ENCODE measurements at places on chromosomes 6 and 20.
A peak's percentile ranks its signal among the peaks of the same experiment; 100 is the strongest.

GRCh38 chr20:61332016-61332975, 80.2 kb downstream of the CDH4 start:
- no peak for DNase-seq

GRCh38 chr20:38164069-38164468, 1.0 kb downstream of the TGM2 start:
- no peak for DNase-seq

GRCh38 chr20:49832632-49833327, 20.2 kb downstream of the SLC9A8 start:
- no peak for DNase-seq

- peak; percentile 95 for DNase-seq
Observed at GRCh38 chr6:1387876-1388629, 1.3 kb upstream of the FOXF2 start.

DNA sequence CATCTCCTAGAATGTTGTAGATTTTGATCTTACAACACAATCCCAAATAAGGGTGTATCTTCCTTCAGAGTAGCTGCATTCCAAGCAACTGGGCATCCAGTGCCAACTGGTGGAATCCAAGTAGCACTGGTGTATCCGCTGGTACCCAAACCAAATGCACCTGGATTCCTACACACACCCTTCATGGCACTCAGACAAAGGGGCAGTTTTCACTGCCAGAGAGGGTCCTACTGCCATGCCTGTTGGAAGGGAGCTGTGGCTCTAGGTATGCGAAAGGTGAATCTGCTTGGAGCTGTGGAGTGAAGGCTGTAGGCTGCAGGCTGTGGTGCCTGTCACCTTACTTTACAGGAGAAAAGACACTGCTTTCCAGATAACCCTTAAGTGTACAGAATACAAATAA, 17.0 kb upstream of the CLDN20 start:
- DNase-seq: no peak

DNA sequence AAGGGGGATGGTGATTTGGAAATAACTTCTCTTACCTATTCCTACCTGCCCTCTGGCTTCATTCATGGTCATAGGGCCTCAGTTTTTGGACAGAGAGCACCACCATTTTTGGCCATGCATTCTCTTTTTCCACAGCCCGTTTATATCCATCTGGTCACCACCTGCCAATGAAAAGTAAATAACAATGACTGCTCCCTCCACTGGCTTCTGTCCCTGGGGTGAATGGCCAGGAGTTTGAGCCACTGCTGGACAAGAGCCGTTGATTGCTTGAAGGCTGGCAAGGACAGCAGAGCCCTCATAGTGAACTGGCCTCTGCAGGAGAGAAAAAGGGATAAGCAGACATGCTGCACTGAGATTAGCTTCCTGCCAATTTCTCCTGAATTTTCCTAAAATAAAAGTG, 261.8 kb downstream of the ADGB start:
- DNase-seq: no peak

DNA sequence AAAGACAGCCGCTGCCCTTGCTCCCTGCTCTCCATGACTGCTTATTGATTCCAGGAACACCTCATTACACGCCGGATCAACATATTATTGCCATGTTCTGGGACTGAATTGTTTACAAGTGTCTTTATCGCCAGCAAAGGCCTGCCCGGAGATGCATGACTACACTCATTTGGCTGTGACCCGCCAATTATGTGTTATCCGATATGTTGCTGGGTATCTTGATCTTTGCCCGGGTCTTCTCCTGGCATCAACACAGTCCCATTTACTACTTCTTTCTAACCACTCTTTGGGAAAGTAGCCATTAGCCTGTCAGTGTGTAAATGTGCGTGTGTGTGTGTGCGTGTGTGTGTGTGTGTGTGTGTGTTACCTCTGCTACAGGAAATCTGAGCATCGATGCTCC, 15.4 kb downstream of the LINC00237 start:
- peak; percentile 43 for DNase-seq

DNA sequence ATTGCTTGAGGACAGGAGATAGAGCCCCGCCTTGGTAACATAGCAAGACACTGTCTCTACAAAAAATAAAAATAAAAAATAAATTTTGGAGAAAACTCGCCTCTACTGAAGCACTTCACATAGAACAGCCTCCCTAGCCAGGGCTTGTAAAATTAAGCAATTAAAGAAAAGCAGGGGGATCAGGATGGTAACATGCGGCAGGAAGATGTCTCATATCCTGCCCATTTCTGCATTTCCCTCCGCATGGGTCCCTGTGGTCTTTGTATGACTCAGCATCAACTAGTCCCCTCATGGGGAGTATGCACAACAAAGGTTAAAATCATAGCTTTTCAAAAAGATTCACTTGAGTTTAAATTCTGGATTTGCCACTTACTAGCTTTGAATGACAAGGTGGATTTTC, 379.0 kb downstream of the EPHA7 start:
- no peak for DNase-seq

DNA sequence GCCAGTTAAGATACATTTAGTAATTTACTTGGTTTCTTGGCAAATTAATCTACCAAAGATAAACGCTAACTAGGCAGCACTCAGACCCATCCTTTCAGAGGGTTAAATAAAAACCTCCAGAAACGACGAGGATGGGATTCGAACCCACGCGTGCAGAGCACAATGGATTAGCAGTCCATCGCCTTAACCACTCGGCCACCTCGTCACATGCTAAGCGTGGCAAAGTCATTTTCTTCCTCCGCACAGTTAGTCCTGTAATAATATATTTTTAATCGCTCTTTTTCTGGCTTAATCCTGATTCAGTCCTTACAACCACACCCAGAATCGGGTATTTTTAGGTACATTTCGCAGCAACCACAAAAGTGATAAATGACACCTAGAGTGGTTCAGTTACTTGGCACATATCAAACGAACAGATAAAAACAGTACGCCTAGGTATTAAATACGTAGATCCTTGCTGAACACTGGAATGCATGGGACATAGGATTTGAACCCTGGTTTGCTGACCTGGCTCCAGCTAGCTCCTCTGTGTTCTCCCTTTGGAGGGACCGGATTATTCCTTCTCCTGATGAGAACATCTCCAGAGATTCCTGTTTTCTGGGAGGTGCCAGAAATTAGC, 71.6 kb downstream of the GPX5 start:
- peak; percentile 45 for DNase-seq

DNA sequence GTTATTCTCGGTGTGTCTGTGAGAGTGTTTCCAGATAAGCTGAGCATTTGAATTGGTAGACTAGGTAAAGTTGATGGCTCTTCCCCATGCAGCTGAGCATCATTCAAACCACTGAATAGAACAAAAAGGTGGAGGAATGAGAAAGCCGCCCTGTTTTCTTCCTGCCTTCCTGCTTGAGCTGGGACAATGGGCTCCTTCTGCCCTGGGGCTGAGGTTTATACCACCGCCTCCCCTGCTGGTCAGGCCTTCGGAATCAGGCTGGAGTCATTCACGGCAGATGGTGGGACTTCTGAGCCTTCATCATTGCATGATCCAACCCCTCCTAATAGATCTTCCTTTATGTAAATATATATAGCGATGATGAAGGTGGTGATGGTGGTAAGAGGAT, 124.9 kb downstream of the ANKRD60 start:
- no peak for DNase-seq

GRCh38 chr6:111565326-111566221, 40.1 kb downstream of the TRAF3IP2 start:
- no peak for DNase-seq

- DNase-seq: no peak
Observed at GRCh38 chr20:59324521-59325141, 24.2 kb downstream of the EDN3 start.

GRCh38 chr6:166387642-166388289, 5.0 kb upstream of the MPC1 start:
- peak; percentile 47 for DNase-seq

- peak; percentile 79 for DNase-seq
Observed at GRCh38 chr6:113642714-113643406, 214.3 kb upstream of the MARCKS start.

GRCh38 chr6:22053391-22053997, 243.3 kb downstream of the PRL start:
- no peak for DNase-seq

- DNase-seq: peak; percentile 94
Observed at GRCh38 chr6:27177485-27178406, 69.8 kb upstream of the PRSS16 start.

DNA sequence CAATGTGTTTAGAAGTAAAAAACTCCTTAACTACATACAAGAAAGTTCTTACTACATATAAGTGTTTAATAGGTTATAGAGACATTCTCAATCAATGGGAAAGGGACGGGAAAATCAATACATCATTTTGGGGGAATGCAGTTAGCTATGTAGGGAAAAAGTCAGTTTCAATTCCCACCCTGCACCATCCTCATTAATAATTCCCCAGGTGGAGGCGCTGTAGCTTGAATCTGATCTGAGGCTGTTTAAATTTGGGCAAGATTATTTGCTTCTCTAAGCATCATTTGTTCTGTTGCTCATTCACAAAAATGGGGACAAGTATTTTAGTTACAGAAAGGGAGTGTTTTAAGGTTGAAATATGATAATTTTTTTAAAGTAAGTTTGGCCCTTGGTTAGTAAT, 19.1 kb downstream of the OLIG3 start:
- DNase-seq: no peak
